ENCODE measurements at places on chromosomes 6 and 20.

- no peak for DNase-seq
These were observed 49.4 kb upstream of the RREB1 start for GRCh38 chr6:7058250-7058923.

GRCh38 chr6:154558984-154559383, 48.5 kb upstream of the CNKSR3 start:
- DNase-seq, result no peak

GRCh38 chr6:51846531-51846930, 240.9 kb downstream of the PKHD1 start:
- DNase-seq, result no peak

DNA sequence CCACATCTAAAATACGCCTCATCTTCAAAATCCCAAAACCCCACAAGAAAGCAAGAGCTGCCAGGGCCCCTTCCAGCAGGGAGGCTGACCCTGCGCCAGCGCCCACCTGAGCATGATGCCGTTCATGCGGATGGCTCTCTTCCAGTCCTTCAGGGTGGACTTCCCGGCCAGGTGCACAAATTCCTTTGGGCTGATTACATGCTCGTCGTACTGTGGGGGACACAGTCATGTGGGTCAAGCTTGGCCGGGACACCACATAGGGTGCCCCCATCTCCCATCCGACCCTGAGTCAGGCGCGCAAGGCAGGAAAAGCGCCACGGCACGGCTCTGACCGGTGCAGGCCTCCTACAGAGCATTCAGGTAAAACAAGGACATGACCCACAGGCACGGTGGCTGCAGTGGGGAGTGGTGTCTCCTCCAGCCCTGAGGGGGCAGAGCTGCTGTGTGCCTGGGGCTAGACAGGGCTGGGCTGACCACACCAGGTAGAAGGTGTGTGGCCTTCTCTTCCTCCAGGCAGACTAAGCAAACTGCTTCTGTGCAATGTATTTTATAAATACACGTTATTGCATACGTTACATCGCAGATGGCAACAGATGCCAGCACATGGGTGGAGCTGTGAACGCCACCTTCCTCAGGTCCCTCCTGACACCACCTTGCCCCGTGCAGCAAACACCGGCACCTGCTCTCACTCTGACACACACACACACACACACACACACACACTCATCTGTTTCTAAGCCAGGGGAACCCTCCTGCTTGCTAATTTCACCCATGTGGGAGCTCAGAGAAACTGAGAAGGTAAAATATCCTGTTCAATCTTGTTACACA, 23.8 kb upstream of the HELZ2 start:
- DNase-seq, result no peak

- no peak for DNase-seq
These were observed 20.0 kb upstream of the HIVEP1 start for GRCh38 chr6:11992086-11992485.

- DNase-seq, result no peak
These were observed 11.4 kb upstream of the RCAN2 start for GRCh38 chr6:46502486-46503119.

DNA sequence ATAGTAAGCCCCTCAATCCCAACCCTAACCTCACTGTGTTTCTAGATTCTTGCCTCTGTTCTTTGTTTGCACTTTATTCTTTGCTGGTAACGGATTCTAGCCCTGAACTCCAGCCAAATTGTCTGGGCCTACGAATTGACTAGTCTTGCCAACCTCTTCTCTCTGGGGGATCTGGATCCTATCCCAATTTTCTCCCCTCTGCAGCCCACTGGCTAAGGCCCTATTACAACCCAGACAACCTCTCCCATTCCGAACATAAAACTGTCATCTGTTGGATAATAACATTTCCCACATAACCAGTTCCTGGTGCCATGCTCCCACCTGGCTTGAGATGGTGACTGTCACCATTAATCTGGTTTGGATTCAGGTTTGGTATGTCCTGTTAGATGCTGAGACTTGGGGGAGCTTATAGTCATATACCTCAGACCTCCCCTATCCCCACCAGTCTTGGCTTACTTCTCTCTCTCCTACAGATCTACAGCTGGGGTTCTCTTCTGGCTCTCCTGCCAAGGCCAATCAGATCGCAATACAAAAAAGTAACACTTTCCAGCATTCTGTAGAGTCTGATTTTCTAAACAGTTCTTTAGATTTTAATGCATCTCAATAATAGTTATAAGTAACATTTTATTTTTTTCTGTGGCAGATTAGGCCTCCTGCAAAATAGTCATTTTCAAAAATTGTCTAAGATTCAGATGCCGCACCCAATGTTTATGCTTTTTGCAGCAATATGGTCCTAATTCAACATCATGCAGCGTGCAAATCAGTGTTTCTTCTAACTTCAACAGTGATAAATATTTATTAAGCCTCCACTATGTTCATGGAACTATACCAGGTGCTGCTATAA, 29.8 kb upstream of the AHI1 start:
- no peak for DNase-seq

DNA sequence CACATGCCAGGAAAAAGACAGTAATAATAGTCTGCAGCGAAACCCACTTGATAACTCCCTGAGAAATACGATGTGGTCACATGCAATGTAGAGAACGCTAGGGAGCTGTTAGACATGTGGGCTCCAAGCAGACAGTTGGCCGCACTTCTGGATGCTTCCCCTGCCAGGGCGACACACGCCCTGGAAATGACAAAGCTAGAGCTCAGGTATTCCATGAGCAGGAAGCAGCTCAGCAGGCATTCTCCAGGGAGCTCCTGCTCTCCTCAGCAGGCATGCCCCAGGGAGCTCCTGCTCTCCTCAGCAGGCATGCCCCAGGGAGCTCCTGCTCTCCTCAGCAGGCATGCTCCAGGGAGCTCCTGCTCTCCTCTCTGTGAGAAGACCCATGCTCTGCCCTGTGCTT, 52.4 kb upstream of the NXT1 start:
- no peak for DNase-seq

GRCh38 chr6:816510-817084, 123.7 kb upstream of the EXOC2 start:
- peak; percentile 11 for DNase-seq

DNA sequence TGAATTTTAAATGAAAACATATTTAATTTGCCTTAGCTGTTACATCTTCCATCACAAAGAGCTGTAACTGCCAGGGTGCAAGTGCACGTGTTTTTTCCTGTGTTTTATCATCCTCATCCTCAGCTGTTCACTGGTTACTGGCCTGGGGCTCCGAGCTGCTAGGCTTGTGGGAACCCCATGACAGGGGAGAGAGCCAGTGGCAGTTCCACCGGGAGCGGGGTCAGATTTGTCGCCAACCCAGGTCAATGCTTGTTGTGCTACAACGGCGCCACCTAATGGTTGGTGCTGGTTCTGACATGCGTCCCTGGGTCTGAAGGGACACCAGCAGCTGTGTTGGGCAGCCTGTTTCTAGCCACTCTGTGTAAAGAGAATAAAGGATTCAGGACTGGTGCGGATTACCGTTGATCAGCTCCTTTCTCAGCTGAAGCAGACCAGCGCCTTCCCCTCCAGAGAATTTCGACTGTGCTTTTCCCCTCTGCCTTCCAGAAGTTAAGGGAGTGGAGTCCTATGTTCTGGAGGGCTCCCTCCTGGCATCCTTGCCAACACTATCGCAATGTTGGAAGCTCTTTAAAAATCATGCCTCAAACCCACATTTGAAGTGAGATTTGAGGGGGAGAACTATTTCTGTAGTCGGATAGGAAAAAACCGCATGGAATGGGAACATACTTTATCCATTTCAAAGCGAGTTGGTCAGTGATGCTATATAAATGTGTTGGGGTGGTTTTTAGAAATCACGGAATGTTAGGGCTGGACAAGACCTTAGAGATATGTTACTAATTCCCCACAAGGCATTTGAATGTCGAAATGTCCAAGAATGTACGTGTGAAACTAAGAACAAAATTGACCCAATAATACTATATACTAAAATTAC, 32.1 kb downstream of the SUMO4 start:
- peak; percentile 84 for DNase-seq

- no peak for DNase-seq
These were observed 106.3 kb upstream of the NXT1 start for GRCh38 chr20:23244156-23244915.

Data from stimulated activated CD4-positive, alpha-beta T cell treated with anti-CD3 and anti-CD28 coated beads, TNF-alpha, amount 100 ng/mL, for 48 hours (primary cell).